ENCODE measurements at places on chromosomes 1 and 21. TPM values are rescaled to one million over a fixed set of nuclear protein-coding genes. Genes with fewer than 3 reads are reported as not detected.

FCAMR gene
- not detected for total RNA-seq

DNA sequence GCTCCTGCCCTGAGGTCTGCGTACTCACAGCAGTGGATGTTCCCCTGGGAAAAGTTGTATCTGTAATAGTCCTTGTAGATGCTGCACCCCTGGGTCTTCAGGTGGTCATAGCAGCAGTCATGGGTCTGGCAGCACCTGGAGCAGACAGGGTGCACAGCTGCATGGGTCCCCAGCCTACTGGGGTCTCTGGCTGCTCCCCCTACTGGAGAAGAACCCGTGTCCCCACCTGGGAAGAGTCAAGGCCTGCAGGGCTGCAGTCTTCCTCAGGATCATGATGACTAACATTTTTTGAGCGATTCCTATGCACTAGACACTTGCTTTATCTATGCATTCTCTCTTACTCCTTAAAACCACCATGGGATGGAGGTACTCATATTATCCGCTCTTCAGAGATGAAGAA, 3.9 kb downstream of the PLA2G2D start:
- no peaks in the 10 kb centered on the region for H3K36me3 ChIP-seq
- H3K27me3 ChIP-seq: peaks cover 3% of the 10 kb centered on the region
- no peak overlapping the region for H3K27ac ChIP-seq
- H3K4me3 ChIP-seq: no peak overlapping the region
- DNase-seq: no peak
- no peaks in the 10 kb centered on the region for H3K4me1 ChIP-seq

- no peak for DNase-seq
- peaks cover 18% of the 10 kb centered on the region for H3K36me3 ChIP-seq
- no peaks in the 10 kb centered on the region for H3K27me3 ChIP-seq
- H3K4me1 ChIP-seq: peaks cover 27% of the 10 kb centered on the region
- peak overlapping the region; percentile 79 for H3K27ac ChIP-seq
- peak overlapping the region; percentile 27 for H3K4me3 ChIP-seq
Observed at GRCh38 chr1:41783189-41783639, 135.5 kb downstream of the HIVEP3 start.

KRTAP13-2 gene
- total RNA-seq: not detected

RHCE gene
- not detected for total RNA-seq

OR2T27 gene
- total RNA-seq: not detected

KCNJ15 gene
- total RNA-seq: 2.3 TPM

- no peaks in the 10 kb centered on the region for H3K36me3 ChIP-seq
- no peak for DNase-seq
- no peaks in the 10 kb centered on the region for H3K4me1 ChIP-seq
- H3K27me3 ChIP-seq: no peaks in the 10 kb centered on the region
- H3K27ac ChIP-seq: no peak overlapping the region
Observed at GRCh38 chr1:88237058-88237457, 447.0 kb upstream of the PKN2 start.

GIPC2 gene
- not detected for total RNA-seq

DNA sequence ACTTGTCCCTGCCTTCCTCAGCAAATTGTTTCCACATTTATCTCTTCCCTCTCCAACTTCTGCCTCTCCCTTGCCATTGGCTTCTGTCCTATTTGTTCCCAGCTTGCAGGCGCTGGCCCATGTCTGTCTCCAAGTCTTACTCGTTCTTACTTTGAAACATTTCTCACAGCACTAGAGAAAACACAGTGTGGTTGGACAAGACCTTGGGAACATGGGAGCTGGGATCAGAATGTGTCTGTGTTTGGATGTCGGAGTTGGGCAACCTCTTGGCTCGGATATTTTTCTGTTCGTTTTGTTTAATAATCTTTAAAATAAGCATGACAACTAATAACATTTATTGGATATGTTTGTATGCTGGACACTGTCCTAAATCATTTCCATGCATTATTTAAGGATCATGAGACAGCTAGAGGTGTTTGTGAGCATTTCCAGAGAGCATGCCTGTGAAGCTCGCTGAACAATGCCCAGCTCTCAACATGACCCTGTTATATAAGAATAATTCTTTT, 5.9 kb upstream of the BRWD1 start:
- peaks cover 3% of the 10 kb centered on the region for H3K36me3 ChIP-seq
- peaks cover 12% of the 10 kb centered on the region for H3K4me1 ChIP-seq
- no peak for DNase-seq
- no peak overlapping the region for H3K27ac ChIP-seq
- H3K27me3 ChIP-seq: peaks cover 7% of the 10 kb centered on the region
- no peak overlapping the region for H3K4me3 ChIP-seq

- peaks cover 3% of the 10 kb centered on the region for H3K27me3 ChIP-seq
- peaks cover 12% of the 10 kb centered on the region for H3K4me1 ChIP-seq
- H3K36me3 ChIP-seq: no peaks in the 10 kb centered on the region
- no peak for DNase-seq
- H3K4me3 ChIP-seq: no peak overlapping the region
- no peak overlapping the region for H3K27ac ChIP-seq
Observed at GRCh38 chr21:15421441-15421881, 308.3 kb upstream of the USP25 start.

PROX1 gene
- not detected for total RNA-seq

CELA3A gene
- total RNA-seq: not detected

- no peak overlapping the region for H3K4me3 ChIP-seq
- DNase-seq: peak; percentile 80
- H3K4me1 ChIP-seq: no peaks in the 10 kb centered on the region
- no peaks in the 10 kb centered on the region for H3K27me3 ChIP-seq
- no peak overlapping the region for H3K27ac ChIP-seq
Observed at GRCh38 chr1:223556414-223557129, 108.9 kb downstream of the CAPN8 start.

DNA sequence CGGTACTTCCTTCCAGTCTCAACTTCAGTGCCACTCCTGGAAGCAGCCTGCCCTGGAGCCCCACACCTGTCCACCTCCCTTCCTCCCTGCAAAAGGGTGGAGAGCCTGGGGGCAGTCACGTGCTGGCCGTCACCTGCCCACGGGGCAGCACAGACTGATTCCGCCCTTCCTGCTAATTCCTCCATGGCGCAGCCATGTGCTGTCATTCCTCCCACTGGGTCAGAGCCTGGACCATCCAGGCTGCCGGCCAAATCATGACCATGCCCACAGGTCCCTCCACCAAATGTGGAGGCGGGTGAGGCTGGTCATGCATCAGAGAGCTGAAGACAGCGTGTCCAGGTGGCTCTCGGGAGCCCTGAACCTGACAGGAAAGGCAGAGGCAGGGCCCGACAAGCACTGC, 24.4 kb upstream of the GPR153 start:
- H3K4me3 ChIP-seq: no peak overlapping the region
- no peaks in the 10 kb centered on the region for H3K36me3 ChIP-seq
- H3K27ac ChIP-seq: no peak overlapping the region
- DNase-seq: no peak
- no peaks in the 10 kb centered on the region for H3K27me3 ChIP-seq
- H3K4me1 ChIP-seq: no peaks in the 10 kb centered on the region

DNA sequence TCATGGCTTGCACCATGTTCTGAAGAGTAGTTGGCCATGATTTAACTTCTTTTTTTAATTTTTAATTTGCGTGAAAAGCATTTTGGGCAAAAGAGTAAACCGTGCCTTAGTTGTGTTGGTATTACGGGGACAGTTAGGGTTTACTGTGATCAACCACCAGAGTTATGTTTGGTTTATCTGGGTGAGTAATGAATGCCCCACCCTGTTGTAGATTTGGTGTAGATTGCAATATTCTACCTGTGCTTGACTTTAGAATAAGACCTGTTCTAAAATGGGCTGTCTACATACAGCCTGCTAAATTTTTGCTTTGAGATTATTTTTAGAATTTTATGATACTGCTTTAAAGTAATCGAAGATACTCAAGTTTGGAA, 1.4 kb downstream of the USP25 start:
- H3K4me1 ChIP-seq: peaks cover 20% of the 10 kb centered on the region
- H3K27ac ChIP-seq: peak overlapping the region; percentile 92
- peak; percentile 65 for DNase-seq

DNA sequence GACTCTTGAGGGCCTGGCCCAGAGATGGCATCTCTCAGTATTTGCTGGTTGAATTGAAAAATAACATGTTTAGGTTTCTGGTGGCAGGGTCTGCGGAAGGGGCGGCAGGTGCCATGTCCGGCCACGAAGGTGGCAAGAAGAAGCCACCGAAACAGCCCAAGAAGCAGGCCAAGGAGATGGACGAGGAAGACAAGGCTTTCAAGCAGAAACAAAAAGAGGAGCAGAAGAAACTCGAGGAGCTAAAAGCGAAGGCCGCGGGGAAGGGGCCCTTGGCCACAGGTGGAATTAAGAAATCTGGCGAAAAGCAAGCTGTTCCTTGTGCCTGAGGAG, 14.3 kb upstream of the FGR start:
- H3K27me3 ChIP-seq: no peaks in the 10 kb centered on the region
- peaks cover 31% of the 10 kb centered on the region for H3K4me1 ChIP-seq
- H3K4me3 ChIP-seq: no peak overlapping the region
- H3K27ac ChIP-seq: no peak overlapping the region
- H3K36me3 ChIP-seq: no peaks in the 10 kb centered on the region

DNA sequence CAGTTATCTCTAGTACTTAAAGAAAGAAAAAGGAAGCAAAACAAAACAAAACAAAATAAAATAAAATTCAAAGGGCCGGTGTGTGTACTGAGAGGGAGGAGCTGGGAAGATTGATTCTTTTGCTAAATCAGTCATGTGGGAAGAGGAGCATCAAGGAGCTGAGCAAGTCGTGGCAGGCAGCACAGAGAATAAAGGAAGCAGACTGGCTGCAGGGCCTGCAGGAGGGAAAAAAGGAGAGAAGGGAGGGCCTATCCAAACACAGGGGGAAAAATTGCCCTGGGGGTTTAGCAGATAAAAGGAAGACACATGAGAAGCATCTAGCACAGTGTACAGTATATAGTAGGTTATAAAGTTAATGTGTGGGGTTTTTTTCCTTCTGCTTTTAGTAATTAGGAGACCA, 27.6 kb downstream of the AGO4 start:
- no peaks in the 10 kb centered on the region for H3K4me1 ChIP-seq
- no peaks in the 10 kb centered on the region for H3K27me3 ChIP-seq
- DNase-seq: no peak
- peaks cover 34% of the 10 kb centered on the region for H3K36me3 ChIP-seq
- H3K27ac ChIP-seq: no peak overlapping the region

DNA sequence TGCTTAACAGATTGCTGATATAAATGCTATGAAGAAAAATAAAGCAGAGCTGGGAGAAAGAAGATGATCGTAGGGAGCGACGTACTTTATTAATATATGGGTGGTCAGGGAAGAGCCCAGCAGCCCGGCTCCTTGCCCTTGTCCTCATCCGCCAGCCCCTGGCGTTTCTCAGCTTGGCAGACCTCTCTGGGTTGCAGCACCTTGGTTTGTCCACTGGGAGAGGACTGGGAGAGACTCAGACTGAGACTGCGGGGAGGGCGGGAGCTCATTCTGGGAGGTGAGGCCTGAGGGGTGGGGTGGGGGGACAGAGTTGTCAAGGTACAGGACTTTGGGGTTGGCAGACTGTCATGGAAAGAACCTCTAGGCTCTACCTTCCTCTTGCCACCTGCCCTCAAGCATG, 3.3 kb upstream of the S100A3 start:
- peaks cover 28% of the 10 kb centered on the region for H3K4me1 ChIP-seq
- H3K27ac ChIP-seq: no peak overlapping the region
- no peaks in the 10 kb centered on the region for H3K36me3 ChIP-seq
- H3K27me3 ChIP-seq: no peaks in the 10 kb centered on the region

BMP8B gene
- total RNA-seq: 0.43 TPM

DNA sequence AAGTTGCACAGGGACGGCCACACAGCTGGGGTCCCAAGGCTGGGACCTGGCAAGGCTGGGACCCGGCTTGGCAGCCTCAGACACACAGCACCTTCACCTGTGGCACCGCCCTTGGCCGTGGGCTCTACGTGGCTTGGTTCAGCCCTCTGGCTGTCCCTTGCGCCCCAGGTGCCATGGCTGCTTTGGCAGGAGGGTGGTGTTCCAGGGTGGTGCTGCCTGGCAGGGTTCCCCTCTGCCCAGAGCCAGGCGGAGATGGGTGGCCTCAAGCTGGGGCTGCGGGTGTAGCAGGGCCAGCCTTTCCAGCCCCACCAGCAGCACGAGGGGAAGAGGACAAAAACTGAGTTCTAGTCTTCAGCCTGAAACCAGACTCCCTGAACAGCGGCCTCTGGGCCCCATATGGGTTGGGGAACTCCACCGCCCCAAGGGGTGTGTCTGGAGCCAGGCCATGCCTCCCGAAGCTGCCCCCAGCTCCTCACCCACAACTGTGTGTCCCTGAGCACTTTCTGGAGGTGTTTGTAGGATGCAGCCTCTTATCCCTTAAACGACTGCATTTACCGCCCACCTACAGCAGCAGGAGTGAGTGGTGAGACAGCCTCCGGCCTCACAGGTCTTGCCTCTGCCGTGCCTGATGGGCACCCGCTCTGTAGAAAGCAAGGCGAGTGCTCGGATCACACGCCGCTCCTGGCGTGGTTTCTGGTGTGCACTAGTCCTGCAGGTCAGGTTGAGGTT, 92.3 kb downstream of the PDE9A start:
- peaks cover 13% of the 10 kb centered on the region for H3K4me1 ChIP-seq
- no peaks in the 10 kb centered on the region for H3K36me3 ChIP-seq
- no peaks in the 10 kb centered on the region for H3K27me3 ChIP-seq
- peak overlapping the region; percentile 28 for H3K4me3 ChIP-seq
- H3K27ac ChIP-seq: peak overlapping the region; percentile 91

DNA sequence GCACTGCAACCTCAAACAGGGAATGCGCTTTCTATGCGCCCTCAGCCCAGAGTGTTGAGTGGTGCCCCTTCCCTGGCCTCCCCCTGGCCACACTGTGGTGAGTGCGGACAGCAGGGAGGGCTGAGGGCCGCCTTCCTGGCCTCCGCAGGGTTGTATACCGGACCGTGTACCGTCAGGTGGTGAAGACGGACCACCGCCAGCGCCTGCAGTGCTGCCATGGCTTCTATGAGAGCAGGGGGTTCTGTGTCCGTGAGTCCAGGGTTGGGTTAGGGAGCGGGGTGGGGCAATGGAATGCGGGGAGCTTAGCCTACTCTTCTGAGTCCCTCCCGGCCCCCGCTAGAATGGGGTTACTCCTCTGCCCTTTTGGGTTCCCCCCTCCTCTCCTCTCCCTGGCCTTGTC, 11.7 kb downstream of the PEAR1 start:
- H3K27ac ChIP-seq: no peak overlapping the region
- H3K27me3 ChIP-seq: peaks cover 12% of the 10 kb centered on the region
- DNase-seq: no peak
- H3K36me3 ChIP-seq: no peaks in the 10 kb centered on the region

- H3K27me3 ChIP-seq: peaks cover 47% of the 10 kb centered on the region
- H3K36me3 ChIP-seq: peaks cover 4% of the 10 kb centered on the region
- H3K4me3 ChIP-seq: peak overlapping the region; percentile 88
- peaks cover 25% of the 10 kb centered on the region for H3K4me1 ChIP-seq
Observed at GRCh38 chr1:110606657-110607535, 738 bp upstream of the KCNA2 start.

HORMAD1 gene
- not detected for total RNA-seq

ASCL5 gene
- not detected for total RNA-seq

Data from activated CD4-positive, alpha-beta T cell treated with anti-CD3 and anti-CD28 coated beads, Interleukin-2, amount 10 ng/mL, durations not matched to agents 24 days and 14 days (primary cell).